Nucleus accumbens (tissue), 56 donors: ENCODE measurements at places on chromosomes 12 and 14.

- DNase-seq: peak; percentile 77
These were observed 1.1 kb downstream of the SLC6A15 start for GRCh38 chr12:84911271-84912197.

GRCh38 chr12:3271146-3271545 lies 194.0 kb downstream of the TSPAN9 start:
- no peak for DNase-seq

- no peak for DNase-seq
These were observed 1.1 kb downstream of the HOXC12 start for GRCh38 chr12:53955776-53956250.

GRCh38 chr14:37864861-37865718 lies 269.7 kb downstream of the TTC6 start:
- no peak for DNase-seq

GRCh38 chr14:54698966-54699530 lies 132.1 kb downstream of the SAMD4A start:
- no peak for DNase-seq

- no peak for DNase-seq
These were observed 6.6 kb upstream of the KLRD1 start for GRCh38 chr12:10301103-10301502.
